ENCODE measurements at places on chromosomes 7 and 10.

GRCh38 chr7:142460402-142461117 lies 202.7 kb upstream of the PRSS58 start:
- no peak for DNase-seq

- DNase-seq: no peak
Measured at GRCh38 chr10:119817991-119818888, 54.4 kb downstream of the MCMBP start.

GRCh38 chr10:108608860-108609259 lies 1314.5 kb downstream of the XPNPEP1 start:
- no peak for DNase-seq

- DNase-seq: no peak
Measured at GRCh38 chr7:46775776-46776175, 806.1 kb downstream of the TNS3 start.

DNA sequence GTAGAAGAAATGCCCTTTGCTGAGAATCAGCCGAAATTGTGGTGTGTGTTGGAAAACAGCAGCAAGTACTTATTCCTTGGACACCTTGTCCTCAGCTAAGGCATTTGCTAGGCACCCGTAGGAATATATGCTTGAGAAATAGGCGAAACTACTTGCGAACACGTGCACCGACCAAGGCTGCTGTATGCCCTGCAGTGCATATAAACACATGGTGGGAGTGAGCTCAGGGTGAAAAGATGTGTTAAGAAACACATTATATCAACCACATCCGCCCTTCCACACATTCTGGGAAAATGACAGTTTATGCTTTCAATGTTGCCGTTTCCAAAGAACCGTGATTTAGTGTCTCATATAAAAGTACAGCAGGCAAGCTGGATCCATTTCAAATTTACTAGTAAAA lies 199.2 kb downstream of the JCAD start:
- no peak for DNase-seq

- no peak for DNase-seq
Measured at GRCh38 chr7:102155821-102156441, 130.7 kb upstream of the SH2B2 start.

DNA sequence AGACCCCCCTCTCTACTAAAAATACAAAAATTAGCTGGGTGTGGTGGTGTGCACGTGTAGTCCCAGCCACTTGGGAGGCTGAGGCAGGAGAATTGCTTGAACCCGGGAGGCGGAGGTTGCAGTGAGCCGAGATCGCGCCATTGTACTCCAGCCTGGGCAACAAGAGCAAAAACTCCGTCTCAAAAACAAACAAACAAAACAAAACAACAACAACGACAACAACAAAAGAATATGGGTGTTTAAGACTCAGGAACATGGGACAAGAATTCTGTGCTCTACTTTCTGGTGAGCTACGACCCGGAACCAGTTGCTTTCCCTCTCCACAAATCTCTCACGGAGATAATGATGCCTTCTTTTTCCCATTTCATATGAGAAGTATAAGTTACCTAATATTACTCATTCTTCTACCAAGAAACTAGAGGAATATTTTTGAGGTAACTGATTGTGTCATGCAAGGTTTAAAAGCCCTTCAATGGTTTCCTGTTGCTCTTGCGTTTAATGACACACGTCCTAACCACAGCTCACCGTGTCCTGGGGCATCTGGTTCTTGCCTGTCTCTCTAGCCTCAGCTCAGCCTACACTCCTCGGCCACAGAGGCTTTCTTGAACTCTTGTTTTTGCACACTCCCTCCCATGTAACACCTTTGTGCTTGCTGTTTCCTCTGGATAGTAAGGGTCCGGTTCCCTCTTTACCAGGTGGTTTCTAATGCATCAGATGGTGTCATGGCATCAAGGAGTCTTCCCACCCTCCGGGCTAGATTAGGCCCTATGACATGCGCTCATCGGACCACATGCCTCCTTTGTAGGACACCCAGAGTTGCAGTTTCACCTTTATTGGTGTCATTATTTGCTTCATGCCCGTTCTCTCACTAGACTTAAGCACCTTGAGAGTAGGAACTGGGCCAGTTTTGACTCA lies 67.5 kb downstream of the PFKFB3 start:
- DNase-seq: peak; percentile 87

DNA sequence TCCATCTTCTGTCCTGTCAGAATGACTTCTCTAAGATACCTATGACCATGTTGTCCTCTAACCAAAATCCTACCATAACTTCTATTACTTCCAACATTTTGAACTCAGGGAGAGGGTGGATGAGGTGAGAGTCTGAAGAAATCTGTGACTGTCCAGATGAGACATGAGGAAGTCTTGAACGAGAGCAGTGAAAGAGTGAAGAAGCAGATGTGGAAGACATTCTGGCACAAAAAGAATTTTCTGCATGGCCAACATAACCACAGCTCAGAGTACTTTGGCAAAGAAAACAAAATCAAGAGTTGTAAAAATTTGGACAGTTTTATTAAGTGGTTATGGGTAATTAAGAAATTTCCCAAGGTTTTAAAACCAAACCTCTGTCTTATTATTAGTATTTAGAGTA lies 141.6 kb downstream of the CPEB3 start:
- DNase-seq: no peak

DNA sequence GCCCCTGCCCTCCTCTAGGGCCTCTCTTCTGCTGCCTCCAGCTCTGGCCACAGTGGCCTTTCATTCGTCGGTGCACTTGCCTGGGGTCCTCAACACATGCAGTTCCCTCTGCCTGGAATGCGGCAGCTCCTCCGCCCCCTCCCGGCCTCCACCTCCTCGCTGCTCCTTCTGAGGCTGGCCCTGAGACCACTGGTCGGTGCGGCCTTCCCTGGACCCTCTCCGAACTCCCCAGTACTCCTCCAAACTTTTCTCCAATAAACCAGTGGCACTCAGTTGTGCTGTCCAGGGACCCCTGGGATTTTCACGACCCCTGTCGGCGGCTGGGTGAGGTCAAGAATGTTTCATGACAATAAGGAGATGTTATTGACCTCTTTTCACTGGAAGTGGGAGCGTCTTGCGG lies 53.5 kb downstream of the BMS1 start:
- no peak for DNase-seq

DNA sequence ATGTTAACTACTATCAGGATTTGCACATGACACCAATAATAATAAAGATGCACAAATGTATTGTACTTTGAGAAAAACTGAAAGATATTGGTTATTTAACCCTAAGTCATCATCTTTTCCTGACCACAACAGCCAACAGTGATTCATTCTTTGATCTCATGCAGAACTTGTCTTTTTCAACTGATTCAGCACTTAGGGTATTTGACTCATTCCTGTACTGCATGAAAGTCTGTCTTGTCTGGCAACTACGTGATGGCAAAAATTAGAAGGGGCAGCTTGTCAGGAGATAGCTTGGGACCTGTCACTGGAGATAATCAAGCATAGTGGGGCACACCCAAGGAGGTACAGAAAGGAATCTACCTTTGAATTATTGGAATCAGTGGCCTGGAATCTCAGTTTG lies 77.8 kb upstream of the LRRC17 start:
- DNase-seq: peak; percentile 63

- no peak for DNase-seq
Measured at GRCh38 chr7:18153183-18153748, 125.6 kb upstream of the PRPS1L1 start.

- DNase-seq: no peak
Measured at GRCh38 chr7:11751315-11751714, 80.7 kb downstream of the THSD7A start.

- no peak for DNase-seq
Measured at GRCh38 chr7:75872073-75872782, 6.6 kb upstream of the RHBDD2 start.

DNA sequence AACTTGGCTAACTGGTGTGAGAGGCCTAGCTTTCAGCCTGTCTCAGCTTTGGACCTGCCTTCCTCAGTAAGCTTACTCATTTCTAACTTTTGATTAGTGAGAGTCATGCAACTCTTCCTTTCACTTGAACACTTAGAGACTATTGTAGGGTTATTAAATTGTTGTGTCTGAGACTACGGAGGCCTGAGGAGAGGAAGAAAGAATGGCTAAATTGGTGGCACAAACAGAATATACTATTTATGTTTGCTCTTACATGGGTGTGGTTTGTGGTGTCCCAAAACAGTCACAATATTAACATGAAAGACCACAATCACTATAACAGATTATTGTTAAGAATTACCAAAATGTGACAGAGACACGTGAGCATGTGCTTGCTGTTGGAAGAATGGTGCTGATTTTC lies 82.1 kb downstream of the TRIM24 start:
- no peak for DNase-seq

GRCh38 chr7:149736478-149737360 lies 36.7 kb downstream of the ZNF467 start:
- DNase-seq: no peak

DNA sequence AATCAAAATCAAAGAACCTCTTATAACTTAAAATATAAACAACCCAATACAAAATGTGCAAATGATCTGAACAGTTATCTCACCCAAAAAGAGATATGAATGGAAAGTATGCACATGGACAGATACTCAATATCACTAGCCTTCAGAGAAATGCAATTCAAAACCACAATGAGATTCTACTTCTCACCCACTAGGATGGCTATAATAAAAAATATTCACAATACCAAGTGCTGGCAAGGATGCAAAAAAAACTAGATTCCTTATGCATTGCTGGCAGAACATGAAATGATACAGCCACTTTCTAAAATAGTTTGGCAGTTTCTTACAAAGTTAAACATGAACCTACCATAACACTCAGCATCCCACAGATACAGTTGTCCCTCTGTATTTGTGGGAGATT lies 130.1 kb upstream of the LRRN3 start:
- no peak for DNase-seq

GRCh38 chr10:97686301-97686961 lies 610 bp downstream of the AVPI1 start:
- peak; percentile 13 for DNase-seq

DNA sequence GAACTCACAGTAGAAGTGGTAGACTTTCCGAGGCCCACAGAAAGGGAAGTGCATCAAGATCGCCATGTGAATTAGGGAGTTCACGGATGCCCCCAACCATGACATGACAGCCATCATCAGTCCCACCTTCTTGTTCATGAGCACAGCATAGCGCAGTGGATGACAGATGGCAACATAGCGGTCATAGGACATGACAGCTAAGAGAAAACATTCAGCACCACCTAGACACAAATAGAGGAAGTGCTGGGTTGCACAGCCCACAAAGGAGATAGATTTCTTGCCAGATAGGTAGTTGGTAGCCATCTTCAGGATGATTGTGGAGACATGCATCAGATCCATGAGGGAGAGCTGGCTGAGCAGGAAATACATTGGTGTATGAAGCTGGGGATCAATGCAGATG lies 342 bp downstream of the OR2AE1 start:
- DNase-seq: no peak

GRCh38 chr10:30877111-30877510 lies 154.6 kb downstream of the ZNF438 start:
- no peak for DNase-seq

GRCh38 chr10:44557596-44558191 lies 172.8 kb upstream of the CXCL12 start:
- DNase-seq: no peak

GRCh38 chr10:11328264-11329061 lies 283.0 kb downstream of the USP6NL start:
- DNase-seq: no peak

- DNase-seq: peak; percentile 49
Measured at GRCh38 chr7:2520131-2520760, 672 bp downstream of the LFNG start.

Data from T-helper 2 cell treated with Interferon-gamma antibody and Interleukin-4, amounts not matched to agents 5 μg/mL and 100 μg/mL, for 36 hours (primary cell).